Fibroblast of skin of abdomen (primary cell): ENCODE measurements at places on chromosomes 2 and 18.

DNA sequence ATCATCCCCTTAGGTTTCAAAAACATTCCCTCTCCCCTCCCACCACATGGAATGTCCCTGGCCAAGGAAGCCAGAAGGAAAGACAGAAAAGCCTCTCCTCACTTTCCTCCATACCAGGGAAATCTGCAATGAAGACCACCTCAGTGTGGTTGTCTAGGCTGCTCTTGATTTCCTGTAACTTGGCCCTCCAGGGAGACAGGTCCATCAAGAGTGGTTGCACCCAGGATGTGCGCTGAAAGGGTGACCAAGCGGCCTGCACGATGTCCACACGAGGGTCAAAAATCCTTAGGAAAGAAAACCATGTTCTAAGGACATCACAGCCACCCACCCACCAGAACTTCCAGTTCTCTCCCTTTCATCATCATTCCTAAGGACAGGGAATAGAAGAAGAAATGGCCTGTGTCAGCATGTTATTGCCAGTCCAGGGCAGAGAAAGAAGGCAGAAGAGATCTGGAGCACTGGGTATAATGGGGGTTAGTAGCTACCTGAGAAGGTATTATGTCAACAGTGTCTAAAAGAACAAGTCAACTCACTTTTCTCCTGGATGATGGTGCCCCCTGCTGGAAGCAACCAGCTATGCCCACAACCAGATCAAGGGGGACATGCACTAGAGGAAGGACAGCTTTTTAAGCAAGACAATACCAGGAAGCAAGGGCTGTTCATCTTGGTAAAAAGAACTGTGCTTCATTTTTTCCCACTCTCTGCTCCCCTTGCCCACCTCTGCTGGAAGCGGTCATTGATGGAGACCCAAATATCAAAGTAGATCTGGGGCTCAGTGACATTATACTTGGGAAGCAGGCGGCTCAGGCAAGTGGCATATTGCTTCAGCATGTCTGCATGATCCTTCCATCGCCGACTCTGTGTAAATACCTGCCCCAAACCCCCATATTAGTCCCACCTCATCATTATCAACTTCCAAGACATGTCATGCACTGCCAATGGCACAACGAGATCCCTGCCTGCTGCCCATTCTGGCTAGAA is 9.3 kb downstream of the GGCX start:
- peak; percentile 63 for DNase-seq

GRCh38 chr2:236080412-236080811 is 87.8 kb downstream of the GBX2 start:
- no peak for DNase-seq

GRCh38 chr2:180876506-180876905 is 103.9 kb upstream of the UBE2E3 start:
- peak; percentile 22 for DNase-seq

DNA sequence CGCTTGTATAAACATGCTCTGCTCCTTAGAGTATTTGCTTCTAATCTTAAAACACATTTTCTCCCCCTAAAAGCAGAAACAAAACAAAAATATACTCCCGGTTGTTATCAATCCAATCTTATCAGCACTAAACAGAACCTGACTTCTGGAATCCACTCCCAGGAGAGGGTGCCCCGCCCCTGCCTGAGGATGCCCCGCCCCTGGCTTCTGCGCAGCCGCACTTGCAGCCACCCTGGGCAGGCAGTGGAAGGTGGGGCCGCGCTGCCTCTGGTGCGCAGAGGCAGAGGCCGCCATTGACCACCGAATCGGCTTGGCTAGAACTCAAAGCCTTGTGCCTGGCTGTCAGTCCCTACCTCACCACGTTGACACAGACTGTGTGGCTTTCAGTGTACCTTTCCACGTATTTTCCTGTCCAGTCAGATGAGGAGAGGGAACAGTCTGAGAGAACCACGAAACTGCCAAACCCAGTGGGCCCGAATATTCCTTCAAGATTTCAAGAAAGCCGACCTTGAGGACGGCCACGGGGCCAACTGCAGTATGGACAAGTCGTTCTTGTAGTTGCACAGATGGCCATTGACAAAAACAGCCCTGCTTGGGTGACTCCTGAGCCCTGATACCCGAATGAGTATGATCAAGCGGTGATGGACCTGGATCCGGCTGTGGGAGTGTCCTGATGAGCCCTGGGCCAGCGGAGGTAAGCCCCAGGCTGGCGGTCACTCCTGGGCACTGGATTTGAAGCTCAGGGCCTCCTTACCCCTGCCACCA is 46.2 kb upstream of the ARHGAP28 start:
- DNase-seq, result no peak

GRCh38 chr2:238379096-238379810 is 47.5 kb upstream of the ASB1 start:
- DNase-seq, result no peak
